ENCODE measurements at places on chromosomes 11 and 22.

DNA sequence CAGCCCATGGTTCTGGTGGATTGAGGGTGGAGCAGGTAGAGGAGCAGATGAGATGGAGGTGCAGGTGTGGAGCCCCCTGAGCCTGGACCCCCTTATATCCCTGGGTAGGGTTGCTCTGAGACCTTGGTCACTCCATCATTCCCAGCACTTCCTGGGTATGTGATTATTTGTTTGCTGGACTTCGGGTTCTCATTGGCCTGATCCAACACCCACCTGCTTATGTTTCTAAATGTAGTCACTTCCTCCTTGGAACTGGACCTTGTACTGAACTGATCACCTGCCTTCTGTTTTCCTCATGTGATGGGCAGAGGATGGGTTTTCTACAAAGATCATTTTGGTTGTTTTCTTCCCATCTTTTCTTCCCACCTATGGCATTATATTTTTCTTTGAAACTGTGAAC, at the start of gene KRTAP5-4:
Gene KRTAP5-4, minus strand, starts transcription at position 53 of the 400 bp plus-strand sequence. Its CDS starts 45 bp downstream, at position 8.
- DNase-seq, result no peak

DNA sequence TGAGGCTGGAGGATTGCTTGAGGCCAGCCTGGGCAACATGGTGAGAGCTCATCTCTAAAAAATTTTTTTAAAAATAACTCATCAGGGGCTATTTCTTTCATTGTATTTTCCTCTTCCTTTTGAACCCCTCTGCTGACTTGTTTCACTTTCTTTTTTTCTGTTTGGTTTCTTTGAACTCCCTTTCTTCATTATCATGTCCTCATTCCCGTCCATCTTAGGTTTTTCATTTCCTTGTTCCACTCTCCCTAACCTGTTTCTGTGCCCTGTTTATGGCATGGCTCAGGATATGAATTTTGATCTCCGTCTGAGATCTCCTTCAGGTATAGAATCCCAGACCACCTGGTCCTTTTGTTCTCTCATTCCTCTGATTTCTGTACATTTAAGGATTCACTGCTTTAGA, 12.5 kb downstream of the MARK2 start:
- no peak for DNase-seq

GRCh38 chr11:34890812-34891211, 25.4 kb downstream of the APIP start:
- no peak for DNase-seq

- no peak for DNase-seq
Observed at GRCh38 chr11:34395916-34396550, 38.2 kb upstream of the ABTB2 start.

DNA sequence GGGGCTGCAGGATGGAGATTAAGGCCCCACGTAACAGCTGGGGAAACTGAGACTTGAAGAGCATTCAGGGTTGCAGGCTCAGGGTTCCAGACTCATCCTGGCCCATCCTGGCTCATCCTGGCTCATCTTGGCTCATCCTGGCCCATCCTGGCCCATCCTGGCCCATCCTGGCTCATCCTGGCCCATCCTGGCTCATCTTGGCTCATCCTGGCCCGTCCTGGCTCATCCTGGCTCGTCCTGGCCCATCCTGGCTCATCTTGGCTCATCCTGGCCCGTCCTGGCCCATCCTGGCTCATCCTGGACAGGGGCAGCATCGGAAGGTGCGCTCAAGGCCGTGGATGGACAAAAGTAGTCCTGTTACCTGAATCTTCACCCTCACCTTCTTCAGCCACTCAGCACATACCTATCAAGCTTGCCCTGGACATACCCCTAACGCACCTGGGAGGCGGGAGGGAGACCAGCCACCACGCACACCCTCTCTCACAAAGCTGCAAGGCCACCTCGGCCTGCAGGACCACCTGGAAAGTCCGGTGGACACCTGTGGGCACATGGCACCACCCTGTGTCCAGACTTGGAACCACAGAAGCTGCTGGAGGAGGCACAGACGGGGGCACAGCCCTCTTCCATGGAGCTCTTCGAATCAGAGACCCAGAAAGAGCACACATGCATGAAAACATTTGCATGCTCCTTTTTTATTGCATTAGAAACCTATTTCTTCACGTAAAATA, 20.3 kb upstream of the NLRP6 start:
- DNase-seq, result no peak

DNA sequence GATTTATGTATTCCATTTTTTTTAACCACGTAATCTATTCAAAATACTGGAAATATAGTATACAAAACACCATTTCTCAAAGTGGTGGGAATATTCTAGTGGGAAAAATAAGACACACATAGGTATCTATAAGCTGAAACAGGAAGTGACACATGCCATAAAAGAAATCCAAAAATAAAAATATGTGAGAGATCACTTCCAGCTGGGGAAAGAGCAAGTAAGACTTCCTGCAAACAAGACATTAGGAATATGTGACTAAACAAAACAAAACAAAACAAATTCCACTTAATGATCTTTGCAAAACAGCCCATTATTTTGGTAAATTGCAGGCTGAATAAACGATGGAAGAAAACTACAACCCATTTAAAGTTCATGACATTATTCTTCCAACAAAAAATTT, 107.3 kb upstream of the CEP126 start:
- DNase-seq, result no peak

GRCh38 chr22:44348971-44349560, 36.3 kb upstream of the SHISAL1 start:
- DNase-seq, result no peak

GRCh38 chr11:128506999-128507611, 80.3 kb downstream of the ETS1 start:
- no peak for DNase-seq

GRCh38 chr11:14538271-14538925, 18.2 kb upstream of the PSMA1 start:
- no peak for DNase-seq

- DNase-seq, result no peak
Observed at GRCh38 chr11:64613648-64614047, 22.6 kb downstream of the SLC22A12 start.

- no peak for DNase-seq
Observed at GRCh38 chr11:27996066-27996465, 111.9 kb downstream of the KIF18A start.

DNA sequence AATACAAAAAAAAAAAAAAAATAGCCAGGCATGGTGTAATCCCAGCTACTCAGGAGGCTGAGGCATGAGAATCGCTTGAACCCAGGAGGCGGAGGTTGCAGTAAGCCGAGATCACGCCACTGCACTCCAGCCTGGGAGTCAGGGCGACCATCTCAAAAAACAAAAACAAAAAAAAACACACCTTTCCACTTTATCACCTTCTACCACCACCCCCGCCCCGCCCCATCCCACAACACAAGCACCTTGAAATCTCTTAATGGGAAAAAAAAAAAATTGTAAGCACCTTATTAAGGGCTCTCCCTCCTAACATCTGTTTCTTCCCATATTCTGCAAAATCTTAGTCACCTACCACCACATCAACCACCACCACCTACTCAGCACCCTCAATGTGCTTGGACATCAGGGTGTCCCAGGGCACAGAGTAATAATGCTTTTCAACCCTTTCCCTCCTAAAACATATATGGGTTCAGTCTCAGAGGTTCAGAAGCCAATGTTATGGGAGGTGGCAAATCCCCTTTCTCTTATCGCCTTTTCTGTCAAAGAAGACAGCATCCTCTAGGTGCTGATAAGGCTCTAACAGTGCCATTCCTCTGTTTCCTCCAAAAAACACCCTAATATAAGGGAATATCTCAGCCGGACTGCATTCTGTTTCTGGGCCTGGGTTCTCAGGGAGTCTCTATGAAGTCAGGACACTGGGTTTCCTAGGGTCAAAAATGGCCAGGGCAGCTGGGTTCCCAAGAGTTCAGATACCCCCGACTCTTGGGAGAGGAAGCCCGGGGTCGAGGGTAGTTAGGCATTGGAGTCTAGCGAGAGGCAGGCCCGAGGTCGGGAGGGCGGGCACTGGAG, 718 bp downstream of the INTS5 start:
- DNase-seq, result no peak

DNA sequence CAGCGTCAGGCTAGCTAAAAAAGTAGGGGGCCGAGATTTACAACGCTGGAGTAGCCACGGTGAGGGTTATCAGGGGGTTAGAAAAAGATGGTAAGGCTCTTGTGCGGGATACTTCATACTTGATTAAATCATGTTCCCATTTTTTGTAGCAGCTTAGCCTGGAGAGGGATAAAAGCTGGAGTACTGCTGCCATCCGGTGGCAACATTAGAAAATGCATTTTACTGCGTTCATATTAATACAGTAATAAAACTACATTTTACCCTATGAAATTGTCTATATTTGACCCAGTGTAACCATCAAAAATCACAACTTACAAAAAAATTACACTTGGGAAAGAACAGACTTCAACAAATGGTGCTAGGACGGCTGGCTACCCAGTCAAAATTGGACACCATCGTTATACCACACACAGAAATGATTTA, 17.3 kb downstream of the RPUSD4 start:
- no peak for DNase-seq
